Vagina (tissue), 2 donors: ENCODE measurements at places on chromosomes 1 and 21. TPM values are rescaled to one million over a fixed set of nuclear protein-coding genes. Genes with fewer than 3 reads are reported as not detected.

GRCh38 chr21:27805696-27806095 is 838.8 kb upstream of the ADAMTS5 start:
- no peaks in the 10 kb centered on the region for H3K36me3 ChIP-seq
- H3K4me3 ChIP-seq, result no peak overlapping the region
- H3K27ac ChIP-seq, result peak overlapping the region; percentile 24

DNA sequence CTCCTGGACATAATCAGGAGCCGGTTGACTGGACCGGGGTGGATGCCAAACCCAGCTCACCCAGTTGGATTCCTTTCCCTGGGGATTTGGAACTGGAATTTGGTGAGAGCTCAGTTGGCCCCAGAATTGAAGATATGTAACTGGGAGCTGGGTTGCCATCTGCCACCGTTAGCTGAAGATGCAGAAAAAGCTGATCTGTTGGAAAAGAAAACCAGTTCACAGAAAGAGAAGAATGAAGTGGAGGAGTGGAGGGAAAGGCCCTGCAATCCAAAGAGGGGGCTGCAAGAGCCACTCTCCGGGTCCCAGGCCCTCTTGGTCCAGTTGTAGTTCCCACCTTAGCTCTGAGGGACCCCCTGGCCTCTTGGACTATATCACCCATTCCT is 16.0 kb downstream of the TEX35 start:
- H3K4me1 ChIP-seq, result peaks cover 10% of the 10 kb centered on the region
- no peaks in the 10 kb centered on the region for H3K36me3 ChIP-seq
- no peaks in the 10 kb centered on the region for H3K27me3 ChIP-seq
- no peak overlapping the region for H3K4me3 ChIP-seq

- H3K4me1 ChIP-seq, result peaks cover 13% of the 10 kb centered on the region
- H3K4me3 ChIP-seq, result no peak overlapping the region
- H3K36me3 ChIP-seq, result no peaks in the 10 kb centered on the region
Measured at GRCh38 chr21:17195976-17196375, 316.9 kb upstream of the CXADR start.

- H3K4me3 ChIP-seq, result no peak overlapping the region
- no peak overlapping the region for H3K27ac ChIP-seq
- no peak for DNase-seq
Measured at GRCh38 chr1:110728388-110729001, 53.8 kb upstream of the KCNA3 start.

- H3K27me3 ChIP-seq, result no peaks in the 10 kb centered on the region
- DNase-seq, result no peak
- no peaks in the 10 kb centered on the region for H3K4me1 ChIP-seq
- no peaks in the 10 kb centered on the region for H3K36me3 ChIP-seq
- H3K4me3 ChIP-seq, result no peak overlapping the region
- H3K27ac ChIP-seq, result no peak overlapping the region
Measured at GRCh38 chr1:183654706-183655105, 1.6 kb upstream of the APOBEC4 start.

GRCh38 chr1:51636191-51636590 is 19.3 kb downstream of the OSBPL9 start:
- DNase-seq, result no peak
- H3K27ac ChIP-seq, result peak overlapping the region; percentile 53
- H3K27me3 ChIP-seq, result no peaks in the 10 kb centered on the region
- no peak overlapping the region for H3K4me3 ChIP-seq
- no peaks in the 10 kb centered on the region for H3K36me3 ChIP-seq
- H3K4me1 ChIP-seq, result peaks cover 60% of the 10 kb centered on the region

DNA sequence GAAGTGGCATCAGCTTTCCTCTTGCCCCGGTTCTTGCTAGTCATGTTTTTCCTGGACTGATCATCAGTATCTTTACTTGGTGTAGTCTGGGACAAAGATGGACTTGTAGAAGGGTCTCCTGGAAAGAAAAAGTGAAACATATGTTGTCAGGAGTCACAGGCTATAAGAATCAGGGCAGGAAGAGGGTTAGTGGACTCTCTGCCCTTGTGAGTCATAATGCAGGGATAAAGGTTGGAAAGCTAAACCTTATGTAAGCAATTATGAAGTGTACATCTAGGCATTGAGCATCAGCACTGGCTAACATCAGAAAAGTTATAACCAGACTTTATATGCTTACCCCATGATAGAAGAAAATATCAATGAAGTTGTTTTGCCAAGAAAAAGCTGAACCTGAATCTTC is 51.2 kb downstream of the XKR8 start:
- H3K4me1 ChIP-seq, result no peaks in the 10 kb centered on the region
- H3K27ac ChIP-seq, result no peak overlapping the region
- no peaks in the 10 kb centered on the region for H3K27me3 ChIP-seq
- no peak for DNase-seq
- no peak overlapping the region for H3K4me3 ChIP-seq

DNA sequence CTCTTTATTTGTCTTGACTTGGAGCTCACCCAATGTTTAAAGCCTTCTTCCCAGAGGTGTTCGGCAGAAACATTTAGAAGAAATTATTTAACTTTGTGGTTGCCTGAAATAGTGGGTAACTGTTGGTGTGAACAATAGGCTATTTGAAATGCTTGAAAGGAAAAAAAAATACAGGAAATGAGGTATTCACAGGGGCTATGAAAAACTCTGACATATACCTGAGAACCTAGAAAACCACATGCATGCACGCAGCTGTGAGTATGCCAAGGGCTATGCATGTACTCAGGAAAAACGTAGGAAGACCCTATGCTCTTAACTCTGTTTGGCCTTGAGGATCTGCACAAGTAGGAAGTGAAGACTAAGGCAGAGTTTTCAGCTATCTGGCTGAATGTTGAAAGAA is 16.4 kb upstream of the RNF186 start:
- H3K36me3 ChIP-seq, result no peaks in the 10 kb centered on the region
- no peaks in the 10 kb centered on the region for H3K27me3 ChIP-seq
- no peak overlapping the region for H3K4me3 ChIP-seq
- no peaks in the 10 kb centered on the region for H3K4me1 ChIP-seq
- no peak overlapping the region for H3K27ac ChIP-seq
- no peak for DNase-seq

- no peak for DNase-seq
- H3K4me1 ChIP-seq, result no peaks in the 10 kb centered on the region
- H3K4me3 ChIP-seq, result no peak overlapping the region
- H3K36me3 ChIP-seq, result peaks cover 45% of the 10 kb centered on the region
Measured at GRCh38 chr1:37890378-37891014, 31.1 kb upstream of the MTF1 start.

DNA sequence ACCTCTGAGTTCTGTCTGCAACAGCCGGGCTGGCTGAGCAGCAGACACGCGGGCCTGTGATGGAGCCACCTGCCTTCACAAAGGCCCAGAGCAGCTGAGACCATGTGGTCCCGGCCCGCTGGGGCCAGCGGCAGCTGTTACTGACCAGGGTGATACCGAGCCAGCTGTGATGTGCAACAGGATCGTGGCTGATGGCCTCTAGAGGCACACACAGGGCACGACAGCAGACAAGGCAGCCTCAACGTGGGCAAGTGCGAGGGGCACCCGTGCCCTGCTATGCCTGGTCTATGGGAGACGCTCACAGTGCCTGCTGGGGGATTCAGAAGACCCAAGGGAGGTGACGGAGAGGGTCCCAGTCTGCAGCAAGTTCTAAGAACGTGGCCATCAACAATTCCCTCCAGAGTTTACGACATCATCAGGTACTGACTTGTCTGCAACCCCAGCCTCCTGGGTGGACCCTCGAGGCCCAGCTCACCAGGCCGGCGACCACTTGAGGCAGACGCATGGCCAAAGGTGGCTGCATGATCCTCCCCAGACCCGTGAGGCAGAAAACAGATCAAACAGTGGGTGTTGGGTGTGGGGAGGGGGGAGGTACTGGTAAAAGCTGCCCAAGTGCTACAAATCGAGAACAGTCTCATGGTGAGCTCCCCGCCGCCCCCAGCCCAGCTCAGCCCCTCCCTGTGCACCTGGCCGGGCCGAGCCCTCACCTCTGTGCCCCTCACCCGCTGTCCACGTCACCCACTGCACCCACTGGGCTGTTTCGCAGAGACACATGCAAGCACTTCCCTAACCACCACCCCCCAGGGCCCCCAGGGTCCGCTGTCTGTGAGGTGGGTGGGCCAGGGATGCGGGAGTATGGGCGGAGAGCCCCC is 6.0 kb downstream of the POFUT2 start:
- peaks cover 4% of the 10 kb centered on the region for H3K4me1 ChIP-seq
- H3K27me3 ChIP-seq, result no peaks in the 10 kb centered on the region
- H3K27ac ChIP-seq, result no peak overlapping the region
- H3K36me3 ChIP-seq, result no peaks in the 10 kb centered on the region
- no peak overlapping the region for H3K4me3 ChIP-seq
- DNase-seq, result no peak

DNA sequence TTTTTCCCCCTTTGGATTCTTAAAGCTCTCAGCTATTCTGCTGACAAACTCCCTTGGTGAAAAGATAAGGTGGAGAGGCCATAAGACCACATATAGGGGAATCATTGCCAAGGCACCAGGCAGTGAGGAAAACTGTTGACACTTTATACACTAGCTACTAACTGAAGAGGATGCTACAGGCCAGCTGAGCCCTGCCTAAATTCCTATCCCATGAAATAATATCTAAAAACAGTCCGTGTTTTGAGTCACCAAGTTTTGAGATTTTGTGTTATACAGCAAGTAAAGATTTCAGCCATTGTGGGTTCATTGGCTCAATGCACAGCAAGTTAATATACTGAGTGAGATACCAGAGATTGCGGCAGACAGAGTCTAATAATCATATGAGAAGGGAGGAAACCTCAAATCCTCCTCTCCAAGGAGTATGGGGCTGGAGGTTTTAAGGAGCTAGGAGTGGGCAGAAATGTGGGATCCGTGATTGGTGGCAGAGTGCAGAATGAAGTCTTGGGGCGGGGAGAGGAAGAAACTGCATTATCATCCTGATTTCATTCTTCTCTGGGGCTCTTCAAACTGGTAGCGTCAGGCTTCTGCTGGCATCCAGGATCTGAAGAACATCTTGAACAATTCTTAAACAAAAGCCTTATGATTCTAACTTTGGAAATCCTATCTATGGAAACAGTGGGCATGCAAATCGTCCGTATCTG is 9.2 kb downstream of the CLDN8 start:
- H3K27me3 ChIP-seq, result no peaks in the 10 kb centered on the region
- no peak overlapping the region for H3K4me3 ChIP-seq
- no peak for DNase-seq
- no peak overlapping the region for H3K27ac ChIP-seq
- H3K4me1 ChIP-seq, result no peaks in the 10 kb centered on the region

GRCh38 chr1:201348211-201348566 is 29.3 kb downstream of the TNNT2 start:
- no peaks in the 10 kb centered on the region for H3K27me3 ChIP-seq
- H3K4me3 ChIP-seq, result no peak overlapping the region
- DNase-seq, result no peak
- no peaks in the 10 kb centered on the region for H3K36me3 ChIP-seq
- H3K27ac ChIP-seq, result no peak overlapping the region

- no peaks in the 10 kb centered on the region for H3K36me3 ChIP-seq
- H3K27ac ChIP-seq, result no peak overlapping the region
- peaks cover 8% of the 10 kb centered on the region for H3K27me3 ChIP-seq
- no peak overlapping the region for H3K4me3 ChIP-seq
- peaks cover 9% of the 10 kb centered on the region for H3K4me1 ChIP-seq
Measured at GRCh38 chr1:240000634-240001033, 91.0 kb upstream of the FMN2 start.

GRCh38 chr1:177065430-177065829 is 99.1 kb downstream of the ASTN1 start:
- H3K27me3 ChIP-seq, result no peaks in the 10 kb centered on the region
- no peak overlapping the region for H3K4me3 ChIP-seq
- DNase-seq, result no peak
- no peaks in the 10 kb centered on the region for H3K4me1 ChIP-seq
- no peaks in the 10 kb centered on the region for H3K36me3 ChIP-seq

DNA sequence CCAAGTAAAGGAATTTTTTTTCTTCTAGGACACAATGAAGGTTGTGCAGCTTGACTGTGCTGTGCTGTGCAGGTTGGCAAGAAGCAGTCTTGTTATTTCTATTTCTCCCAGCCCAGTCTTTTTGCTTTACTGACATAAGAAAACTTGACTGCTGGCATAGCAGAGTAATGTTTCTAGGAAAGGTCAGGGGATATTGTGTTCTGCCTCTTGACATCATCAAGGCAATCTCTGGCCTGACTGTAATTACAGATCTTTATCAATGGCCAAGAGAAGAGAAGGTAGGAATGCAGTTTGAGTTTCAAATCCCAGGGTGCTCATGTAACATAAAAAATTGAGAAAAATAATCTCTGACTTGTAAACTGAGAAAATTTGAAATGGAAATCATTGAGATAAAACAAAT is 226.3 kb upstream of the ADGRL4 start:
- no peak for DNase-seq
- H3K4me3 ChIP-seq, result no peak overlapping the region
- no peak overlapping the region for H3K27ac ChIP-seq
- H3K27me3 ChIP-seq, result no peaks in the 10 kb centered on the region

DNA sequence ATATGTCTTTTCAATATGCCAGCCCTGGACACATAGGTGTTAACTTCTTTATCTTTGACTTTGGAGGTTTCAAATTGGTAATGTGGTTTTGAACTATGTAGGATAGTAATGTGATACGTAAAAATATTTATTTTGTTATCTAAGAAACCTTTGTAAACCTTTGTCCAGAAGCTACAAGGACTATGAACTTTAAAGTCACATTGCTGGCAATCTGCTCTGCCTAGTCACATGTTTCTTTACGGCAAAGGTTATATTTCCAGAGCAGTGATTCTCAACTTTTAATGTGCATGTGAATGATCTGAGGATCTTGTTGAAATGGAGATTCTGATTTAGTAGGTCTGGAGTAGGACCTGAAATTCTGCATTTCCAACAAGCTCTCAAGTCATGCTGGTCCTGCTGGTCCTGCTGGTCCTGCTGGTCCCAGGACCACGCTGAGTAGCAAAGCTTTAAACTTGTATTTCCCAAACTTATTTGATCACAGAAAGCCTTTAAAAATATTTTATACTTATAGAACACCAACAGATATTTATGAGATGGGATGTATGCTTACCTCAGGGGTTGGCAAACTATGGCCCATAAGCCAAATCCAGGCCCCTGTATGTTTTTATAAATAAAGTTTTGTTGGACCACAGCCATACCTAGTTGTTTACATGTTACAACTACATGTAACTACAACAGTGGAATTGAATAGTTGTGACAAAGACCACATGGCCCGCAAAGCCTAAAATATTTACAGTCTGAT is 57.9 kb upstream of the QSOX1 start:
- H3K36me3 ChIP-seq, result peaks cover 52% of the 10 kb centered on the region
- no peak for DNase-seq
- peak overlapping the region; percentile 49 for H3K27ac ChIP-seq
- no peaks in the 10 kb centered on the region for H3K27me3 ChIP-seq

GRCh38 chr1:206969090-206969489 is 1.2 kb downstream of the FCAMR start:
- no peak overlapping the region for H3K4me3 ChIP-seq
- H3K36me3 ChIP-seq, result no peaks in the 10 kb centered on the region
- no peak overlapping the region for H3K27ac ChIP-seq
- H3K27me3 ChIP-seq, result no peaks in the 10 kb centered on the region

- peaks cover 13% of the 10 kb centered on the region for H3K4me1 ChIP-seq
- H3K27ac ChIP-seq, result peak overlapping the region; percentile 62
- no peaks in the 10 kb centered on the region for H3K36me3 ChIP-seq
- no peak overlapping the region for H3K4me3 ChIP-seq
- H3K27me3 ChIP-seq, result no peaks in the 10 kb centered on the region
Measured at GRCh38 chr21:41387042-41387819, 25.4 kb downstream of the MX2 start.

The UQCRHL gene
- total RNA-seq, result 1.5 TPM

The SLC2A5 gene
- 8.1 TPM for total RNA-seq

The CAPN8 gene
- 0.49 TPM for total RNA-seq

The HSD3B1 gene
- not detected for total RNA-seq

The NBPF4 gene
- total RNA-seq, result not detected

The PTGFR gene
- 4.4 TPM for total RNA-seq
